ENCODE measurements at places on chromosomes 1 and 21.

GRCh38 chr1:36693161-36693525 lies 210.4 kb upstream of the CSF3R start:
- no peak for DNase-seq

DNA sequence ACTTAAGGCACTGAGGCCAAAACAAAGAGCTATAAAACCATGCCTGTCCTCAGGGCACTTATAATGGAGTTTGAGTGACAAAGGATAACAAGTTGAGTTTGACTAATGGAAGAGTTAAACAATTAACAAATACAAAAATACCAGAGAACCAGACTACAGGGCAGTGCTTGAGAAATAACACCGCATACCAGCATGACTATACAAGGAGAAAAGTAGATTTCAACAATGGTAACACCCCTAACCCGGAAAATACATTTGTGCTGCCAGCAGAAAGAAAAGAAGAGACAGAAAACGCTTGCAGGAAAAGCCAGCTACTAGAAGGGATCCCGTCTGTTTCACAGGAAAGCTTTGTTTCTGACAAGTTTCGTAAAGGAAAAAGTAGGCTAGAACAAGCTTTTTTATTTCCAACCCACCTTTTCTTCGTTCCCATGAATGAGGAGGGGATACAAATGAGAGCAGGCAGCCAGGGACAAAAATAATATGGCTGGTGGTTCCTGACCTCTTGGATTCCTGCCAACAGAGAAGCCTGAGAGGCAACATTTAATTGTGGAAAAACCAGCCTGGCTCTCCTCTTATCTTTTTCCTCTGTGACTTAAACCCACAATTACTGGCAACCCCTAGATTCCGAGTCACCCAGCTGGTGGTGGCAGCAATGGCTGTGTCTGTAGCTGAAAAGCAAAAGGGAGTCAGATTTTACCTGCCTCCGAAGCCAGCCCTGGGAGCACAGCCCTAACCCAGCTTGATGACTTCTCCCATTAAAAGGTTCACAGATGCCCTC lies 56.5 kb downstream of the WLS start:
- DNase-seq = no peak

GRCh38 chr21:38948377-38949069 lies 142.8 kb downstream of the ETS2 start:
- DNase-seq = no peak

GRCh38 chr1:167003711-167004110 lies 14.6 kb downstream of the MAEL start:
- no peak for DNase-seq

- DNase-seq = no peak
Observed at GRCh38 chr1:90963651-90964050, 58.2 kb downstream of the ZNF644 start.

DNA sequence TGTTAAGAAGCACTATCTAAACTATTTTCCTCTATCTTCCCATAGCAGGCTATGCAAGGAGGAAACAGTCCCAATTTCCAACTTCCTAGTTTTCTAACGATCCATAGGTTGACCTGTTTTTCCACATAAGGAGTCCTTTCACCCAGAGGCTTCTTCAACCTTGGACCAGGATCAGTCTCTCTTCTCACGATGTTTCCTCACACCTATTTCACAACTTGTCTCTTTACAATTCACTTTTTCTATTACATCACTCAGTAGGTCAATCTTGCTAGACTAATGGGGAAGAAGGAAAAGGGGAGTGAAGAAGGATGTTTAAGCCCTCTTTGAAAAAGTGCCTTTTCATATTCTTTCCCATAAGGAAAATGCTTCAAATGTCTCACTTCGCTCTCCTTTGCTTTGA lies 15.9 kb downstream of the PALMD start:
- DNase-seq = no peak

DNA sequence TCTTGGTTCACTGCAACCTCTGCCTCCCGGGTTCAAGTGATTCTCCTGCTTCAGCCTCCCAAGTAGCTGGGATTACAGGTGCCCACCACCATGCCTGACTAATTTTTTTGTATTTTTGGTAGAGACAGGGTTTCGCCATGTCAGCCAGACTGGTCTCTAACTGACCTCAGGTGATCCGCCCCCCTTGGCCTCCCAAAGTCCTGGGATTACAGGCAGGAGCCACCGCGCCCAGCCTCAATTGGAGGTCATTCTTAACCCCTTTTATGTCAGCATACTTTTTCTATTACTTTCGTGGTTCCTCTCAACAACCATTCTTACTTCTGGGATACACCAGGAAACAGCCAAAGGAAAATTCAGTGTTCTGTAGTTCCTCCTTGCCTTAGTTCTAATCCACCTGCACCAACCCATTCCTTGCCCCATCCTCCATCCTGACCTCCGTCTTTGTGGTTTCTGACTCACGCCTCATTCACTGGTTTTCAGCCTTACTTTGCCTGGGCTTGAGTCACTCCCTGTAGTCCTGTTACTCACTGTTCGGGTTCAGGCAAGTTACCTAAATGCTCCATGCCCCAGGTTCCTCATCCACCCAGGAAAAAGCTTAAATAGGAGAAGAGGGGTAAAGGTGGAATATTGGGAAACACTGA lies 12.9 kb upstream of the BCL10 start:
- DNase-seq = no peak

DNA sequence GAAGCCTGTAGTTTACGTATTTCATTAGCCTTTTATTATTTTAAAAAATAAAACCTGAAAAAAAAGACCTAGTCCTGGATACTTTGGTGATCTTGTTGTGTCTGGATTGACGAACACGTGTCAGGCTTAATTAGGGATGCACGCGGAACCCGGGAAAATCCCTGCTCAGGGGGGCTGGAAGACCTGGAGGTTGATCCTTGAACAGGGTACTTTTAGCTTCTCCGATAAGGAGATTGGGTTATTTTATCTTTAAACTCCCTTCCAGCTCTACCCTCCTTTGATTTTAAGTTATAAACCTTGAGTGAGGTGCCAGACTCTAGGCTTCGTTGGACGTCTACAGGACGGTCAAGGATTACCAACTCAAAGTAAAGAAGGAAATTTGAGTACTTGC lies 552 bp upstream of the ZNF691 start:
- DNase-seq = no peak

DNA sequence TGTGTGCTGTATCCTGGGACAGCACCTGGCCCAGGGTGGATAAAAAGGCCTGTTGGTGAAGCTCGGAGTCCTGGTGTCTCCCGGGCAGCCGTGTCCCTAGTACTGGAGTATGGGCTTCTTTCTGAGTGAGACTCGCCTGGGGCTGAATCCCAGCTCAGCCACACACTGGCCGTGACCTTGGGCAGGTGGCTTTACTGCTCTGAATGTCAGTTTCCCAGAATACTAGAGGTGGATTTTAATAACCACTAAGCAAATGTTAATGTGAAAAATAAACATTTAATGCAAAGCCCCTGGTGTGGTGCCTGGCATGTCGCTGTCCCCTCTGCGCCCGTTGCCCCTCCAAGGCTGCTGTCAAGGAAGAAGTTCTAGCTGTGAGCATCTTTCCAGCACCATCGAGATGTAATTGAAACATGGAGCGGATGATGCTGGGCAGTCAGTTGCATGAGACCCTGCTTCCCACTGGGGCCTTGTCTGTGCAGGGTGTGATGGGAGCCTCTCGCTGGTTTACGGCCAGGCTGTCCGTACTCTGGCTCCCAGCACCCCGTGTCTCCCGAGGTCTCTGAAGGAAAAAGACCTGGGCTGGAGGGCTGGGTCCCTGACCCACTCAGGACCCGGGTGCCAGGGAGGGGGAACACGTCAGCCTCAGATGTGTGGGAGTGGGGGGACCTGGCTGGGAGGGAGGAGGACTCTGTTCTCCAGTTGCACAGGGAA lies 527.8 kb downstream of the MATN1 start:
- DNase-seq = no peak

GRCh38 chr1:171248302-171248701 lies at the start of gene FMO1:
Gene FMO1 (plus strand): TSS chr1:171248494. CDS start chr1:171258088, 9,594 bp downstream.
- DNase-seq = no peak

GRCh38 chr1:114344656-114345055 lies 166.3 kb downstream of the TRIM33 start:
- no peak for DNase-seq
